ENCODE measurements at places on chromosomes 5 and 9.

GRCh38 chr5:177429248-177430040, 3.0 kb downstream of the GRK6 start:
- DNase-seq: peak; percentile 100

- no peak for DNase-seq
Measured at GRCh38 chr9:112555844-112556482, 69.3 kb downstream of the KIAA1958 start.

DNA sequence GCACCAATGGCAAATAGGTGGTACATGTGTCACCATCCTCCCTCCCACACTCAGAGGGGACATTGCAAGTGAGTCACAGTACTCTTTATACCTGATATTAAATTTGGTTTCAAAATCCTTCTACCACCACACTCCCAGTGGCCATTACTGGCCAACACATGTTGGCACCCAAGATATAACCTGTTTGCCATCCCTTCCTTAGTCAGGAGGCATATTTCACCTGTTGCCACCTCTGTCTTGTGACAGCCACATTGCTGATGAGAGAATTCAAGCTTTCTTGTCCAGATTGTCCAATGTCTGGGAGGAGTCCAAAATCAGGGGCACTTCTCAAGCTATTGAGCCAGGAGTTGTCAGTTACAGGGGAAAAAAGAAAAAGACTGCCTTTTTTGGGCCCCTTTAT, 80.2 kb upstream of the WWC1 start:
- DNase-seq: no peak

DNA sequence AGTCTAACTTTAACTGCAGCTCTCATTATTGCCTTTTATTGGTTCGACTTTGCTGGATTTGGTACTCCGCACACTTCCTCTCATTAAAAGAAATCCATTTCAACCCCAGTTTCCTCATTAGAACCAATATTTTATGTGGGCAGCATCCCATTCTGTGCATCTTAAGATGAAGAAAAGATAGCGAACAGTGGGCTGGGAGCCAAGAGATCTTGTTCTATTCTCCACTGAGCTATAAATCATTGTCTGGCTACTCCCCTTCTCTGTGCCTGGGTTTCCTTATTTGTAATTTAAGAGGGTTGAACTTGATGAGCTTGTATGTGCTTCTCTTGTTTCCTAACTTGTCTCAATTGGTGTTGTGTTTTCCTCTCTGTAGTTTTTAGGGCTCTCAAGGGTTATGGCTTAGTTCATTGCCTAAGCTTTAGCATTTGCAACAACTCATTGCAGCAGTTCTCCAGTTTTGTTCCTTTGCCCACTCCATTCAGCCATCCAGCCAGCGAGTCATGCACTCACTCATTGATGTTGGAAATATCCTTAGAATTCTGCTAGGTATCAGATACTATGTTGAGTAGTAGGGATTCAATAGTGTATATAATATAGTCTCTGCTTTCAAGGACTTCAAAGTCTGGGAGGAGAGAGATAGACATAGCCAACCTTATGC, 273.3 kb upstream of the TNC start:
- DNase-seq: no peak

DNA sequence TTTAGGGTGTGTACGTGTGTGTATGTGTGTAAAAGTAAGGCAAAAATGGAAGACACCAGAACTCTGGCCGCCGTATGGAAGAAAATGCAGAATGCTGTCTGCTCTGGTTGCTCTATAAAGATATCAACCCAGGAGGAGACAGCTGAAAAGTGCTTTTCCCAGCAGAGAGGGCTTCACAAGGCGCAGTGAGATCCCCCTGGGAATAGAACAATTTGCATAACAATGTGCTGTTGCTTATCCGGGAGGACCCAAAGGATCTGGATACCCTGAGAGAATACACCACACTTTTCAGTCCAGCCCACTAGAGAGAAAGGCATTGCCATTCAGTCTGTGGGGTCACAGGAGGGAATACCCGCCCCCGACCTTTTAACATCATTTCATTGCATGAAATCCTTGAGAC, 230.6 kb downstream of the EBF1 start:
- DNase-seq: no peak

DNA sequence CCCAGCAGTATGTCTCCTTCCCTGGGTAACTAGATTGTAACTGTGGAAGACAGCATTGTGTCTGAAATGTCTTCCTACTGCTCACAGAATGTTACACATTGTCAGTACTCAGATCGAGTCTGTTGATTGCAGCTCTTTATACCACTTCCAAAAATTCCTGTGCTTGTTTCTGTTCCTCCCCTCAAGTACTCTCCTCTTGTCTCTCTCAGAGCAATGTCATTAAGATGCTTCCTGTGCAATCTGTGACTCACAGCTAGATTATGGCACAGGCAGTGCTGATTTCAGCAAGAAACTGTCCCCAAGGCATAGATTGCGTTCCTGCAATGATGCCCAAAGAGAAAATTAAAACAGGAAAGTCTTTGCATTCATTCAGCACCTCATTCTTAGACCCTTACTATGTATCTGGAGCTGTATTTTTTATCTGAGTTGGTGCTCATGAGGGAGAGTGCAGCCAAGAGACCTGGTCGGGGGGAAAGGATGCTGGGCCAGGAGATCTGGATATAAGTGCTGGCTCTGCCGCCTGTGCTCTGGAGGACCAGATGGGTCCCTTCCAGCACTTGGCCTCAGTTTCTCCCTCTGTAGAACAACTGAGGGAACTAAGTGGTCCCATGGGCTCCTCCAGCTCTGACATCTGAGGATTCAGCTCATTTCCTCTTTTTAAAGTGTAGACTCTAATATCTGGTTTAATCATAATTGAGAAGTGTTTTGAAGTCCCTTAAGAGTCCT, 40.8 kb upstream of the GNPDA1 start:
- DNase-seq: no peak

GRCh38 chr5:68924481-68925145, 169.2 kb upstream of the SLC30A5 start:
- DNase-seq: no peak

Data from HL-60 (cell line).